NB4 (cell line): ENCODE measurements at places on chromosomes 5 and 9.

GRCh38 chr5:1520791-1521453 lies 2.8 kb downstream of the LPCAT1 start:
- no peak for DNase-seq

DNA sequence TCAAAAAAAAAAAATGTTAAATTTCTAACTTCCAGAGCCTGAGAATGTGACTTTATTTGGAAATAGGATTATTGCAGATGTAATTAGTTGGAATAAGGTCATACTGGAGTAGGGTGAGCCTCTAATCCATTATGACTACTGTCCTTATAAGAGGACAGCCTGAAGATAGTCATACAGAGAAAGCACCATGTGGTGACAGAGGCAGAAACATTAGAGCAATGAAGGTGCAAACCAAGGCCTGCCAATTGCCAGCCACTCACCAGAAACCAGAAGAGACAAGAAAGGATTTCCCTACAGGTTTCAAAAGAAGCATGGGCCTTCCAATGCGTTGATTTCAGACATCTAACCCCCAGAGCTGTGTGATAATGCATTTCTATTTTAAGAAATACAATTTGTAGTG lies 659.2 kb upstream of the CHD1 start:
- no peak for DNase-seq

GRCh38 chr9:84320231-84320630 lies 20.3 kb downstream of the SLC28A3 start:
- DNase-seq: no peak

GRCh38 chr5:68872088-68872839 lies 221.6 kb upstream of the SLC30A5 start:
- no peak for DNase-seq

GRCh38 chr5:56110646-56111403 lies 116.1 kb upstream of the IL6ST start:
- no peak for DNase-seq

- no peak for DNase-seq
These were observed 199.6 kb downstream of the SYK start for GRCh38 chr9:91001146-91001611.

GRCh38 chr9:35760651-35761050 lies 6.6 kb upstream of the MSMP start:
- no peak for DNase-seq

DNA sequence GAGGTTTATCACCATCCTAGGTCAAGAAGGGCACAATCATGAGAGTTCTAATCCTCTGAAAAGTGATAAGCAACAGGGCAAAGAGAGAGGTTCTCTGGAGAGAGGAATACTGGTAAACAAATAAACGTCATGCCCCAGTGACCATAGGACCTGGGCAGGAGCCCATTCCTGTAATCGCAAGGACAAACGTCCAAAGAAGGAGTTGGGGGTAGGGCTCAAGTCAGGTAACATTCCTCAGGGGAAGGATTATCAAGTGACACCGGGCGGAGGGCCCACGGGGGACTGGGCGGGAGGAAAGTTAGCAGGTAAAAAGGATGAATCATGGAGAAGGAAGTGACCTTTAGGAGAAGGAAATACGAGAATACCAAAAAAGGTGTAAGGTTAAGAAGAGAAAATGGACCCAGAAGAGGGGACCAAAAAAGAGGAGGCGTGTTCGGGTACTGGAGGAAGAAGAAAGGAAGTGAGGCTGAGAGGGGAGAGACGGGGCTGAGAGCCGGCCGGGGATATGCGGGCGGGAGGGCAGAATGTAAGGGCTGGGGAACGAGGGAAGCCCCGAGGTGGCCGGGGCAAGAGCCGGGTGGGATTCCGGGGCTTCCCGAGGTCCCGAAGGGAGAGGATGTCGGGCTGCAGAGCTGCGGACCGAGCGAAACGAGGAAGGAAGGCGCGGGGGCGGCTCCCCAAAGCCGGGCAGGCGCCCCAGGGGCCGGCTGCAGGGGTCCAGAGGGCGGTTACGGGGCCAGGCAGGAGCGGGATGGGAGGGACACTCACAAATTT lies 583 bp downstream of the DIAPH1 start:
- DNase-seq: peak; percentile 67

GRCh38 chr5:55081541-55081940 lies 20.9 kb upstream of the GZMA start:
- no peak for DNase-seq

GRCh38 chr9:97534961-97535594 lies 33.6 kb downstream of the TMOD1 start:
- no peak for DNase-seq

DNA sequence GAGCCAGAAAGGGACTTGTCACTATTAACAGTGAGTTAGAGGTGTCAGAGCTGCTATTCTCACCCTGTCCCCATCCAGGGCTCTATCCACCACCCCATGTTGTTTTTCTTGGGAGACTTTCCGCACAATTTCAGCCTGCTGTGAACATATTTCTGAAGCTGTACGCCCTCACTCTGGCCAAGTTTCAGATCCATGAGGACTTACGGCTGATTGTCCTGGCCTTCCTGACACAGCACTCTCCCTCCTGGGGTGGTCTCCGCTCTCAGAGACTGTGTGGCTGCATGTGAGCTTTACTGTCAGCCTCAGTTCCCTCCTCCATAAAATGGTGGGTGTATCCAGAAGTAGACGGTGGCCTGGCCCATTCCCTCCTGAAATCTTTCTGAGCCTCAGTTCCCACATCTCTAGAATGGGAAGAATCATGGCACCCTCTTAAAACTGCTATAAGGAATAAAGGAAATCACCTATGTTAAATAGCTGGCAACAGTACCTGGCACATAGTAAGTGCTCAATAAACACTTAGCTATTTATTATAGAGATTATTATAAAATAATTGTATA lies 804 bp upstream of the IL17B start:
- no peak for DNase-seq

DNA sequence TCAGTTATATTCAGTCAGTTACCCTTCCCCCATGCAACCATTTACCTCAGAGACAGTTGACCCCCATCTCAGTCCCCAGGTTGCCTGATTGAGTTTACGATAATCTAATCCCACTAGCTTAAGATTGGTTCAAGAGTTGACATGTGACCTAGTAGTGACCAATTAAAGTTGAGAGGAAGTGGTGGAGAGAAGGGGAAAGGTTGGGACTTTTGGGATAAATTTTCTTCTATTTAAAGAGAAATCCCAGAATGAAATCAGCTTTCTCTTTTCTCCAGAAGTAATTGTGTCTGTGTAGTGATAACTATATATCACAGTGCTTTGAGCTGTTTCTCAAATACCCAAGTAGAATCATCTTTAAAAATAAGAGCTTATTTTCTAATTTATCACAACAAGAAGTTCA lies 396.7 kb upstream of the CLINT1 start:
- DNase-seq: no peak

DNA sequence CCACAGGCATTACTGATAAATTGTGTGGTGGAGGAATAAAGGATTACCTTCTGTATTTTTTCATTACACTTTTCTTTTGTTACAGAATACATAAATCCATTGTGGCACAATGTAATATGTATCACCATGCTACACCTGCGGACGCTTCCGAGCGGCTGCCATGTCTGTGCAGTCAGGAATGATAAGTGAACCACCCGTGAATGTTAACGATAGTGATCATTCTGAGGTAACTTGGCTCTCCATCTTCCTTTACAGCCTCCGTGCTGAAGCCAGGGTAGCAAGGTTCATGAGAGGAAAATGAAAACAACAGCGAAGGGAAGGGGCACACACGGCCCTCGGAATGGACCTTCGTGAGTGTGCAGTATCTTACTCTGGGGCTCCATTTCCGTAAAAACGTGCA lies 161.2 kb downstream of the MAPKAP1 start:
- no peak for DNase-seq

- no peak for DNase-seq
These were observed 38.1 kb downstream of the FAM240B start for GRCh38 chr9:38681747-38682227.

GRCh38 chr9:89935115-89935514 lies 330.3 kb downstream of the GADD45G start:
- DNase-seq: no peak

DNA sequence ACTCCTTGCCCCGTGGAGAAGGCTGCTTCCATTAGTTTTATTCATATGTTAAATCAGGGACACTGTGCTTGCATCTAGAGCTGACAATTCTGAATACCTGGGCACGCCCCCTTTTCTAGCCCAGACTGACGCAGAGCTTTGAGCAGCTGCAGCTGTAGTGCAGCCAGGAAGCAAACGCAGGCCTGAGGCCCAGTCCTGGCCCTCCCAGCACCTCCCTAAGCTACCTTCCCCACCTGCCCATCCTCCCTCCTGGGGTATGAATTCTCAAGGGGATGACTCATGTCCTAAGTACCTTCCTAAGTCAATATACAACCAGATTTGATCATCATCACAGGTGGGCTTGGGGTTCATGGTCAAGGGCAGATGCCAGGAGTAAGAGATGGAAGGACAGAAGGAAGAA lies 3.5 kb downstream of the PHF19 start:
- no peak for DNase-seq

DNA sequence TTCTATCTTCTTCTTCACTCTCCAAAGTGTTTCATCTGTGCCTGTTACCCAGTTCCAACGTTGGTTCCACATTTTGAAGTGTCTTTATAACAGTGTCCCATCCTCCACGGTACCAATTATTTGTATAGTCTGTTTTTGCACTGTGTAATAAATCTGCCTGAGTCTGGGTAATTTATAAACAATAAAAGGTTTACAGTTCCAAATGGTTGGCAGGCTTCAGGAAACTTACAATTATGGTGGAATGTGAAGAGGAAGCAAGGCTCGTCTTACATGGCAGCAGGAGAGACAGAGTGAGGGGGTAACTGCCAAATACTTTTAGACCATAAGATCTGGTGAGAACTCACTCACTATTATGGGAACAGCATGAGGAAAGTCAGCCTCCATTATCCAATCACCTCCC lies 465.4 kb upstream of the CDH9 start:
- DNase-seq: no peak

DNA sequence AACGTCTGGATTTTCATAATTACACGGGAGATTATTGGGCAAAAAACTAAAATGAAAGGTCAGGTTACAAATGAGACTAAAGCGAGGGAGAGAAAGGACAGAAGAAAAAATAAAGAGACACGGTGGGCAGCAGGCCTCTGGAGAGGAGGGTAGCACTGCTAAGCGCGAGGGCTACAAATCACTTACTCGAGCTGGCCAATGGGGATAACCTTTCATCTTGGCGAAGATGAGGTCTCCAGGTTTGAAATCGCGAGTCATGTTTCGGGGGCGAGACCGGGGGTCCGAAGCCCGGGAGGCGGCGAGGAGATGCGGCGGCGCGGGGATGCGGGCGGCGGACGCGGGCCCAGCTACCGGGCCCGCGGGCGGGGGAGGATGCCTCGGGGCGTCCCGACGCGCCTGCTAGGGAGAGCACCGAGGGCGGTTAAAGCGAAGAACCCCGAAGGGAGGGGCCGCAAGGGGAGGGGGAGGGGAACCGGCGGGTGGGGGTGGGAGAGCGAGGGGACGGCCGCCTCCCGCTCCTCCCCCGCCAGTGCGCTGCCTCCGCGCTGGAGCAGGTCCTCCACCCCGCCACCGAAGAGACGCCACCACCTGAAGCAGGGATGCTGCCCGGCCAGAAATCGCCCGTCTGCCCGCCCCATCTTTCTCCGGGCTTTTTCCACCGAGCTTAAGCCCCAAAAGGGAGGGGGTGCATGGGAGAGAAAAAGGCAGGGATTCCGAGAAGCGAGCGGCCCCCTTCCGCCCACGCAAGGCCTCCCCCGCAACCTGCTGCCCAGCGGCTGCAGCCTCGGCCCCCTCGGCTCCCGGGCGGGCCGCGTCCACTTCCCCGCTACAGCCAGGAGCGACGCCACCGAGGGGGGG lies 610 bp downstream of the PSIP1 start:
- peak; percentile 74 for DNase-seq

GRCh38 chr9:18255747-18256146 lies 218.2 kb upstream of the ADAMTSL1 start:
- no peak for DNase-seq

DNA sequence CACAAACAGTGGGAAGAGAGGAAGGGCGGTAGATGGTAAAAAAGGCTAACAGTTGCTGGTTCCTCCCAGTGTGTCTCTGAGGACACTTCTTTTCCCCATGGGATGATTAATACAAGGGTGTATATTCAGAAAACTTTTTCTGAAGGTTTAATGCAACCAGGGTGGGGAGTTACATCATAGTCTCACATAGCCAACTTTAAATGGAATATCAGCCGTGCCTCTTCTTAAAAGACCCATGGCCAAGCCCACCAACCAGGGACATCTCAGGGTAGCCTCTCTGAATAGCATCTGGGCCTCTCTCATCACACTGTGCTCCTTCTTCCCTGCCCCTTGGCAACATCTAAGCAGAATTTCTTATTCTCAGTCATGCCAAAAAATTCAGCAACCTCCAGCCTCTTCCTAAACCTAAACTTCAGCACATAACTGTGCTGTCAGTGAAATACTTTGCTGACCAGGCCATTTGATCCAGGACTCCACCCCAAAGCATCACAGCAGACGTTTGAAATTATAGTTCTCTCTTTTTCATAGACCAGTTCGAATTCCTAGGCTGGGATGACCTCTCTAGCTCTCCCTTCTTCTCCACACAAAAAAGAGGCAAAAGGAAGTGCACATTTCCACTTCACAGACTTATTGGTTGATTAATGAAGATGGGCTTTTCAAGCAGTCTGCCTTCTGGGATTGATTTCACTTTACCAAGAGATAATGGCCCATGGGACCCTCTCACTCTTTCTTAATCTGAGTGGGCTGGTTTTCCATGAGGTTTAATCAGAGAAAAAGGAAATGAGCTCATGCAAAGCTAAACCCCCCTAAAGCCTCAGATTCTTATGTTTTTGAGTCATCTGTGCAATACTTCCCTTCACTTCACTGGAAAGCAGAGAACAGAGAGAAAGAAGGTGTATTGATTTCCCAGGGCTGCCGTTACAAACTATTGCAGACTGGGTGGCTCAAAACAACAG lies 85.1 kb upstream of the RAI14 start:
- DNase-seq: no peak

DNA sequence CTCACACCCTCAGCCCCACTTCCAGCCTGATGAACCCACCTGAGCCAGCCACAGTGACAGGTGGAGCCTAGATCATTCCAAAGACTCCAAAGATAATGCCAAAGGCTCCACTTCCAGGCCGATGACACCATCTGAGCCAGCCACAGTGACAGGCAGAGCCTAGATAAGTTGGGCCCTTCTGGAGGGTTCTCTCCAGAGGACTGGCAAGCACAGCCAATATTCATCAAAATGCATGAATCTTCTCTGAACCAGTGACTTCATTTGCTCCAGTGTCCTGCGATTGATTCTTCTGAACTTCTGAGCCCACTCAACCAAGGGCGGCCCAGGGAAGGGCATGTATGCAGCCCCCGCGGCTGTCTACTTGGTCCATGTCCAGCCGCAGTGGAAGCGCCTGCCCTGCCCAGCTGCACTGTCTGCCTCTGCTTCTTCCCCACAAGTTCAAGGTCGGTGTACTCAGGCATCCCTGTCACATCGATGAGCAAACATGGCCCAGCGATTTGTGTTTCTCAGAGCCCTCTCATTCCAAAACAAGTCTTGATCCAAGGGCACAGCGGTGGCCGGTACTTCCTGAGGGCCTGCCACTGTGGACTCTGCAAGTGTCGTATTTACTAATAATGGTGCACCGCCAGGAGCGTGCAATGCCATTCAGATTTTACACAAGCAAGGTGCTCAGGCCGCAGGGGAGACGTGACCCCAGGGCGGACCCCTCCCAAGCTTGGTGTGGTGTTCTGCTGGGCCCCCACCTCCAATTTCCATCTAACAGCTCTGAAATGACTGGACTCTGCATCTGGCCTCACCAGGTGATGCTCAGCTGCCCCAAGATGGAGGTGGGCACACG lies 107.0 kb downstream of the VAV2 start:
- no peak for DNase-seq
